ENCODE measurements at places on chromosomes 4 and X.
A peak's percentile ranks its signal among the peaks of the same experiment; 100 is the strongest.

GRCh38 chr4:104615496-104615895, 120.8 kb upstream of the CXXC4 start:
- no peak for DNase-seq

DNA sequence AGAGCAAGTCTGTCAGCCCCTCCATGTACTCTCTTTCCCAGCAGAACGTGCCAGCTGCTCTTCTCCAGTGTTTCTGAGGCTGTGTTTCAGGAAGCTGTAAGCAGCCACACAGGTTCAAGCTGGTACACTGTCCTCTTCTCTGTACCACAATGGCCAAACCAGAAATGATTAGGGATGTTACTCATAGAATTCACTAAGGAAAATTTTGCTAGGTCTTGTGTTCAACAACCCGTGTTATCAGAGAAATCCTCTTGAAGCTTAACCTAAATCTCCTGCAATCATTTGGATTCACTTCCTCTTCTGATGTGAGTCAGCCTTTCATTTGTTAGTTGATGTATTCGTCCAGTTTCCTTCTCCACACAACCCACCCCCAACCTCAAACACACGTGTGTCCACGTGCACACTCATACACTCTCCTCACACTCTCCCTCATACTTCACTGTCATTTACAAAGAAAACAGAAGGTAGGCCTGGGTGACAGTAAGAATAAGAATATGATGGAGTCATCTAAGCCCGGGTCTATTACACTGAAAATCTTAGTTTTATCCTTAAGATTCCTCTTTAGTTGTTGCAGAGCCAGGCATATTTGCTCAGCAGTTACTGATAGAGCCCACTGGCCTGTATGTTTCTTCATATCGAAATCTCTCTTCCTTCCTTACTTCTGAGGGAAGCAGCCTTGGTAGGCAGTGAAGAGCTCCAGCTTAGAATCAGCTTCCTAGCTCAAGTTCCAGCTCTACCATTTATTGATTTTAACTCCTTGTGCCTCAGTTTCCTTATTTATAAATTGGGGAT, 63.4 kb downstream of the DCUN1D4 start:
- DNase-seq = no peak

- no peak for DNase-seq
Measured at GRCh38 chrX:95318882-95319281, 1365.8 kb upstream of the DIAPH2 start.

GRCh38 chrX:8636497-8636896, 95.4 kb downstream of the ANOS1 start:
- DNase-seq = no peak

DNA sequence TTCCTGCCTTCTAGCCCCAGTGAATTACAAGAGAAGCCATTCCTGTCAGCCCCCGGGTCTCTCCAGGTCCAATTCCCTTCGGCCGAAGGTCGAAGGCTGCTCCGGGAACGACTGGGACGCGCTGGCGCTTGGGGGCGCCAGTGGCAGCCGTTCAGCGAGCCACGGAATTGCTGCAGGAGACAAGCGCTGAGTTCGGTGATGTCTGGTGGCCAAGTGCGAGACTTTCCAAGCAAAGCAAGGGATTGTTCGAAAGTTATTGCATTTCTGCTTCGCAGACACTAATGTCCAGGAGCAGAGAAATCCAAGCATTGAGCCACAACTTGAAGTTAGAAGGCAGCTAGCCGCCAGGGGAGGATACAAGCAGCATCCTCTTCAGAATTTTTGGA, 1.1 kb upstream of the DKK2 start:
- DNase-seq = peak; percentile 44

DNA sequence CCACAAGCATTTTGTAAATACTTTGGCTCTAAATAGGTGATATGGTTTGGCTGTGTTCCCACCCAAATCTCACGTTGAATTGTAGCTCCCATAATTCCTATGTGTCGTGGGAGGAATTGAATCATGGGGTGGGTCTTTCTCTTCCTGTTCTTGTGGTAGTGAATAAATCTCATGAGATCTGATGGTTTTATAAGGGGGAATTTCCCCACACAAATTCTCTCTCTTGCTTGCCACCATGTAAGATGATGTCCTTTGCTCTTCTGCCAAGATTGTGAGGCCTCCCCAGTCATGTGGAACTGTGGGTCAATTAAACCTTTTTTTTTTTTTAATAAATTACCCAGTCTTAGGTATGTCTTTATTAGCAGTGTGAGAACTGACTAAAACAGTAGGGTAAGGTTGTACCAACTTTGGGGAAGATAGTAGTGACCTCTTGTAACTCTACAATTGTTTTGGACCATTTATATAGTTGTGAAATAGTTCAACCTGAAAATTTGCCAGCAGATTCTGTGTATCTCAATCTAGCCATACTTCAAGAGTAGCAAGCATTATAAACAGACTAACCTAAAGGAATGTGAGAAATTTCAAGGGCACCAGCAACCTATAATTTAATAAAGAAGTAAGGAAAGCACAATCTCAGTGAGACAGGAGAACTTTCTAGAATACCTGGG, 727.8 kb downstream of the GRID2 start:
- DNase-seq = no peak

GRCh38 chrX:69152417-69152841, 12.8 kb downstream of the PJA1 start:
- DNase-seq = no peak

GRCh38 chr4:119587796-119588195, 40.8 kb downstream of the PDE5A start:
- no peak for DNase-seq

DNA sequence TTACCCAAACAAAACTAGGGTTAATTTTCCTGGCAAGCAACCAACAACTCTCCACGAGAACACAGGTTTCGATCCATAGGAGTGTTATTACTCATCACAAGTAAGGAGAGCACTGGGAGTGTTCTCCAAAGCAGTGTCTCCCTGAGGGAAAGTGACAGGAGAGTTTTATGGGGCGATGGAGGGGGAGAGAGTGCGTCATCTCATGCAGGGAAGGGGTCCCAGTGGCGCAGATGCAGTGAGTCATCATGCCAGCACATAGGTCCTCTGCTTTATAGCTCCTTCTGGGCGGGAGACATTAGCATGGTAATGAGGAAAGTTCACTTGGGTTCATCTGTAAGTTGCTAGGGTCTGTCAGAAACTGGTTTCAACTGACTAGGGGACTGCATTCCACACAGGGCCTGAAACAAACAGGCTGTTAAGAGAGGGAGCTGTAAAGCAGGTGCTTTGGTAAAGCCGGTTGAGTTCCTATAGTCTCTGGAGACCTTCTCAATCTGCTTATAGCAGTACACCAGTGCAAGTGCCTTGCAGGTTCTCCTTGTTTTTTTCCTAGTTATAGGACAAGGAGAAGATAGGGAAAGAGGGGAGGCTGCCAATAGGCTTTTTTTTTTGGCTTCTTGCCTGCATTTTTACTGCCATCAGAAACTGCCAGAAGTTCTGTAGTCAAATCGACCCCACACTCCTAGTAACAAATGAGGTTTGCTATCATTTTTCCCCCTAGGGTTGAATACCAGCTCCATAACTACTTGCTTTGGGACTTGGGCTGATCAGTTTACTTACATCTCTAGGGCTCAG, 12.8 kb upstream of the BOD1L1 start:
- DNase-seq = no peak

- DNase-seq = no peak
Measured at GRCh38 chr4:165828928-165829327, 44.1 kb upstream of the TLL1 start.

- no peak for DNase-seq
Measured at GRCh38 chr4:2867758-2868491, 24.3 kb downstream of the ADD1 start.

GRCh38 chr4:82382751-82383150, 9.0 kb upstream of the HNRNPD start:
- DNase-seq = no peak

- no peak for DNase-seq
Measured at GRCh38 chrX:130170752-130171445, 863 bp upstream of the RAB33A start.

DNA sequence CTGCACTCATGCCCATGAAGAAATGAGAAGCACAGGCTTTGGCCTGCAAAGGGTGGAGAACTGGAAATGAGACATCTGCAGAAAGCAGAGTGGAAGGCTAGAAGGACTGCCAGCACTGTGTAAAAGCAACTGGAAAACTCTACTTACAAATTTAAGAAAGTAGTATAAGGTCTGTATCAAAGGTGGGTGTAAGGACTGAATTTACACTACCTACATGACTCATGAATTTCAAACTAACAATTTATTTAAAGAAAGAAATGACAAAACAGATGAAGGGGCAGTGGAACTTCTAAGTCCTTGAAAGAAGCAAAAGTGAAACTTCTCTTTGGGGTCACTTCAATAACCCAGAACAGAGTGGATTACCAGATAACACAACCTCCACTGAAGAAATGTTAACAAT, 71.2 kb downstream of the SLC10A7 start:
- DNase-seq = no peak

GRCh38 chr4:145929415-145930178, 9.0 kb downstream of the ZNF827 start:
- DNase-seq = no peak
